CD4-positive, alpha-beta T cell treated with Interleukin-15 for 4 hours (primary cell): ENCODE measurements at places on chromosomes 7 and 10.

GRCh38 chr7:43869867-43870240 is 537 bp upstream of the MRPS24 start:
- DNase-seq, result peak; percentile 10

GRCh38 chr7:38398725-38399321 is 125.4 kb upstream of the TARP start:
- DNase-seq, result peak; percentile 50

DNA sequence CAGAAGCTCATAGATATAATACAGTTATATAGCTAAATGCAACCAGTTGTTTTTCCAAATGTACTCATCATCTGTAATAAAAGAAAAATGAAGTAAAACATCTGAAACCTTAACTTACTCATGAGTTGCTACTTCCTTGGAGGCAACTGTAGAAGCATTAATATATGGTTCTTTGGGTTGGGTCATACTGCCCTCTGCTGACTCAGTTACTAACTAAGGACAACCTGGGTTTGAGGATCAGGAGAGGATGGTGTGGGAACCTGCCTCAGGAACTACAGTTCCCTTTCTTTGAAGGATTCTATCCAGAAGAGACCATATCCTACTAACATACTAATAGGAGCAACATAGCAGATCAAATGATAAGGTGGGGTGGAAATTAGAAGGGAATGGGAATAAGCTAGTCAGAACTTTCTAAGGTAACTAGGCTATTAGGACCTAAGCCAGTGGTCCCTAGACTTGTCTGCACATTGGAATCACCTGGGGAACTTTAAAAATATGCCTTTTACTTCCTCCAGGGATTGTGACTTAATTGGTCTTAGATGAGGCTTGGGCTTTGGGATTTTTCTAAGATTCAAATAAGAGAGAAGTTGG is 20.7 kb downstream of the COX15 start:
- peak; percentile 27 for DNase-seq

DNA sequence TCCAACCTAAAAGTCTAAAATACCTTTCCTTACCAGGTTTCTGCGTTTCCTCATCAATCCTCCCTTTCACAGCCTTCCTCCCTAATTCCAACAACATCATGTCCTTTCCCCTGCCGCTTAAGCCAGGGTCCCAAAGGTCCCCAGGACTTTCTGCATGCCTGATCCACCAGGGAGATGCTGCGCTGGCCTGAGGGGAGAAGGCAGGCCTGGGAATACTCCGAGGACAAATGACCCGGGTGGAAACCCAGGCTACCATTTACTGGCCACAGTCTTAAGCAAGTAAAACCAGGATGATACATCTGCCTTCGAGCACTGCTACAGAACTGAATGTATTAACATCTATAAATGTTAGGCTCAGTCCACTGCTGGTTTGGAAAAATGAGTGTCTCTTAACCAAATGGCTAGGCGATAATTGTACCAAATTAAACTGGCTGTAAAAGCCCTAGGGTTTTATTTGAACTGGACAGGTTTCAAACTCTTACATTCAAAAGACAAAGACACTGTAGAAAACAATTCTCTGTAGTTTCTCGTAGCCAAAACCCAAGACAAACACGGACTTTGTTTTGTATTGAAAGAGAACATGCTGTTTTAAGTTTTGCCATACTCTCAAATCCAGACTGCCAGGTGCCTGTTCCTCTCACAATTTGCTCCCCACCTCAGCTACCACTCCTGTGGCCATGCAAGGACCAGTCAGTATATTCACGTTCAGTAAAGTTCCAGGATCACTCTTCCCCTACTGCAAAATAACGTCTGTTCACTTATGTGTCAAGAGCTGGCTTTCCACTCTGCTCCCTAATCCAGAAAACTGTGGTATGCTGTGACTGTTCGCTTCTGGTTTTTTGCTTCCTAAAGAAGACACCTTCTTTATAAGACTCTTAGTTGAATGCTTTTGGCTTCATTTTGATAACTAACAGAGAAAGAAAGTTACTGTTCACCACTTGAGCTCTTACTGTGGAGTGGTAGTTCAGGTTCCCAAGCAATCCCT is 145.7 kb downstream of the RNF216 start:
- DNase-seq, result no peak

- DNase-seq, result no peak
Observed at GRCh38 chr7:56028942-56029630, 22.2 kb downstream of the PSPH start.

GRCh38 chr7:144414815-144415214 is 11.3 kb upstream of the NOBOX start:
- no peak for DNase-seq

DNA sequence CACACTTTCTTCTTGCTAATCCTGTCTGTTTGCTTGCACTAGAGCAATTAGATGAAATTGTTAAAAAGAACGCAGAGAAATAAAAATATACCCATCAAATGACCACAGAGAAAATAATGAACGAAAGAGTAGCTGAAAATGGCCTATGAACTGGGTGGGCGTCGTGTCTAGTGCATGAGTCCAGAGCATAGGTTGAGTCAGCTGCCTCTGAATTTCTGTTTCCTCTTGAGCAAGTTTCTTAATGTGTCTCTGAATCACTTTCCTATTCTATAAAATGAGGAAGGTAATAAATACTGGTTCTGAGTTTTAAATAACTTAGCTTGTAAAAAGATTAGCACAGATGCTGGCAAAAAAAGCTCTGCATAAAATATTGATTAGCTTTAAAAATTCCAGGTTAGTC is 75.0 kb downstream of the POM121L12 start:
- no peak for DNase-seq

DNA sequence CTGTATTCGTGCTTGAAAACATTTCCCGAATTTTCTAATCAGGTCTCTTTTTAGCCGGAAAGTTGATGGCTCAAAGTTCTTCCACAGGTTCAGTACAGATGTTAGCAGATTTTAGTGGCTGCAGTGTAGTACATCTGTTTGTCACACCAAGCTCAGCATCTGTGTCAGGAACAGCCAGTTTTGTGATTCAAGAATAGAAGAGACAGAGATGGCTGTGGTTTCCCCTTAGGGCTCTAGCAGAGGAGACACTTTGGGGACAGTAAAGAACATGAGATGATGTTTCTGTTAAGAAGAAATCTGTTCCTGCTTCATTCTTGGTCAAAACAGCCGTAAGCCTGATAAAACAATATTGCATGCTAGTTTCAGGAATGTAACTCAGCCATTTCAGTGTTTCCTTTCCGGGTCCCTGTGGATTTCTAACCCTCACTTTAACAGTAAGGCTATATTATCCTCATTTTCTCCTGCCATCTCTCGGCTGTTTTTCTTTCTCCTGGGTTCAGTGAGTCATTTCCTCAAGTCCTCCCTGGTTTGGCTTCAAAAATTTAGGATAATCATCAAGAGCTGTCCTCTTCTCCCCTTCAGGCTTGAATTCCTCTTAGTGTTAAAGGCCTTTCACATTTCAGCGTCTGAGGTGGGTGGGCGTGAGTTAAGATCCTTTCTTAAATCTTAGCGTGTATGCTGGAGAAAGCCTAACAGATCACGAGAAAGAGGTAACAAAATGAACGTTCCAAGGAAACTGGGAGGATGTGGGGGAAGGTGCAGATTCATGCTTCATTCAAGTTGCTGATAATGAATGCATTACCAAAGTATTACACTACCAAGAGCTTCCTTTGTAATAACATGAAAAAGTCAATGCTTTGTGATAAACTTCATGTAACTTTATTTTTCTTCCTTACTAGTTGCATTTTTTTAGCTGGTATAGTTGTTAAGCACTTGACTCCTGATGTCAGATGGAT is 37.1 kb upstream of the BICC1 start:
- DNase-seq, result no peak

DNA sequence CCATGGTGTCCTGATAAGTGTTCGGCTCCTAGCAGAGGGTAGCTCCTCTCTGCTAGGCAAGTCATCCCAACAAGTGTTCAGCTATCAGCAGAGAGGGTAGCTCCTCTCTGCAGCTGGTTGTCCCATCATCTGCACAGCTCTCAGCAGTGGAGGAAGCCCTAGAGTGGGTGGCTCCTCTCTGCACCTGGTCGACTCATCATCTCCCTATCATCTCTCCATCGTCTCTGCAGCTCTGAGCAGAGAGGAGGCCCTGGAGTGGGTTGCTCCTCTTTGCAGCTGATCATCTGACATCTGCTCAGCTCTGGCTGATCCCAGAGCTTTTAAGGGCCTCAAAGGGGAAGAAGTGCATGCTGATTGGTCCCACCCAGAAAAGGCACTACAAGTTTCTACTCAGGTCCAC is 199.9 kb upstream of the KMT2E start:
- DNase-seq, result no peak

DNA sequence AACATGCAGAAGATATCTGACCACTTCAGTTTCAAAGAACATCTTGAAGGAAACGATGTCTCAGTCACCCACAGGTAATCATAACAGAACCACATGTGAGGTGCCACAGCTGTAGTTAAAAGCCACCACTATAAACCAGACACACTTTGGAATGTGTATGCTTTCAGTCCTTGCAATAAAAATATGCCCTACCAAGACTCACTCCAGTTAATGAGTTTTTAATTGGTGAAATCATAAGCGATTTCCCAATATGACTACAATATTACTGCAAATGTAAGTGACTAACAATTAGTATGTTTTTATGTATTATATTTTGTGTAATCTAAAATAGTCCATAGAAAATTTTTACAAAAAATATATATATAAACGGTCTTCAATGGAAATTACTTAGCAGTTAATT is 428.2 kb downstream of the PARD3 start:
- no peak for DNase-seq
